ENCODE measurements at places on chromosomes 1 and 21.

DNA sequence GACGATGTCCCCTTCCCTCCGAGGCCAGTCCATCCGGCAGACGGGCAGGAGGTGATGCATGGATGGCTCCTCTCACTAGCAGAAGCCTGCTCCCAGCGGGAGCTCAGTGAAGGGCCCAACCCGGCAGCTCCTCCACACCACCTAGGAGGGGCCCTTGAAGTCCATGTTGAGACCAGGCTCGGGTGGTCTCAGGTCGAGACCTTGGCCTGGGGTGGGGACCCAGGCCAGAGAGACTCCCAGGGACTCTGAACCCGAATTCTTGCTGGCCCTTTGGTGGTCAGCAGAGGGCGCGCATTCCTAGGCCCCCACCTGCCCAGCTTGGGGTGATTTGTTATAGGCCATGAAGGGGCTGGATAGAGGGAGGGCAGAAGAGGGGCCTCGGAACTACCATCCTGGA lies 642 bp upstream of the NT5C1A start:
- DNase-seq = no peak

DNA sequence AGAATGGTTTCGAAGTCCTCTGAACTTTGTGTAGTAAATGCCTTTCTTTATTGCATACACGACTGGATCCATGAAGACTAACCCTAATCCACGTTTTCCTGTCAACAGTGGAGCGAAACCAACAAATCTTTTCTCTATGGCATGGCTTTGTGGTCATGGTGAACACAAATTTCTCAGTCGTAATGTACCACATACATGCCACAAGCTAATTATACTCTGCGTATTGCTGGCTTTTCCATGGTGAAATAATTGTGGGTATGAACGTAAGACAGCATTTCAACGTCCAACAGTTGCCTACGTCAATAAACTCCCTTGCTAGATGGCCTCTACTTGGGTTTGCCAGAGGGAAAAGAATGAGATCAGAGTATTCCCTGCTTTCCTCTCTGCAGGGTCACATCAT lies 27.5 kb downstream of the INTS7 start:
- no peak for DNase-seq

DNA sequence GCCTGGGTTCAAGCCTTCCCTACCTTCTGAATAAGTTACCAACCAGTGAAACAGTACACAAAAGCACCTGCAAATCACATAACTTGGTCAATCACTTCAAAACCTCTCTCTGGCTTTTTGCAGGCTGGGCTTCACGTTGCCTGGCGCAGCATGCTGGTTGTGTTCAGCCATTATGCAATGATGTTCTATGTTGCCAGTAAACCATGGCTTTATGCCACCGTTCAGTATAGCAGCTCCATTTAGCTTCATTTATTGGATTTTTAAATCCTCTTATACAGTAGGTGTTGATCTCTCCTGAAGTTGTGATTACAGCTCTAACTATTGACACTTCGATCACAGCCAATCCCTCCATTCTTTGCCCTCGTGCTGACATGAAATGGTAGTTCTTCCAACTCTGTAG lies 233.6 kb upstream of the PTBP2 start:
- DNase-seq = no peak

- DNase-seq = no peak
Measured at GRCh38 chr1:107840725-107841124, 124.3 kb downstream of the VAV3 start.

GRCh38 chr1:14804626-14805025 lies 206.1 kb downstream of the KAZN start:
- no peak for DNase-seq

DNA sequence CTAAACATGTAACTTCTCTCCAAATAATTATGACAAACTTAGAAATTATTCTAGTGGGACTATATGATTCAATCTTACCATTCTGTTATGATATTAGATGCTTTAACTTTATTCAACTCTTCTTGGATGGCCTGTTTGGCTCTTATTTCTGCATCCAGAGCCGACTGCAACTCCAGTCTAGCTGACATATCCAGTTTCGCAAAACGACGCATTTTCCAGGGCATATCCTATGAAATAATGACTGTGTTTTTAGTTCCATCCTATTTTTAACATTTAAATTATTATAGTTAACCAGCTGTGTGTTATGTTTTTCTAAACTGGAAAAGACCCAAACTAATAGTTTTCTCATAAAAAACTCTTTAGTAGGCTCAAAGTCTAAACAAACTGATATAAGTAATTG lies 133.7 kb downstream of the COQ8A start:
- DNase-seq = no peak

GRCh38 chr1:51898090-51898734 lies 19.7 kb upstream of the NRDC start:
- no peak for DNase-seq

- no peak for DNase-seq
Measured at GRCh38 chr1:27548858-27549719, 54.9 kb downstream of the AHDC1 start.

DNA sequence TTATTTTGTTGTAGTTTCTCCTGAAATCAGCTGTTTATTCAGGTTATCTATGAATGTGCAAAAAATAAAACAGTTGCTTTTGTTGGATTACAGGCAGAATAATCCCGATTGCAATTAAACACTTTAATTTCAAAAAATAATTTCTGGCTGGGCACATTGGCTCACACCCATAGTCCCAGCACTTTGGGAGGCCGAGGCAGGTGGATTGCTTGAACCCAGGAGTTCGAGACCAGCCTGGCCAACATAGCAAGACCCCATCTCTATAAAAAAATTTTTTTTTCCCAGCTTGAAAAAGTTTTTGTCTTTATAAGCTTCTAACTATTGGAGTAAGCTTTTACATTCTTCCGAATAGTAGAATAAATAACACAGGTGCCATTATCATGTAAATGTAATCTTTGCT lies 15.3 kb downstream of the RCAN3 start:
- DNase-seq = no peak

Data from putamen (tissue), 1 donor.